ENCODE measurements at places on chromosomes 11 and 22.

DNA sequence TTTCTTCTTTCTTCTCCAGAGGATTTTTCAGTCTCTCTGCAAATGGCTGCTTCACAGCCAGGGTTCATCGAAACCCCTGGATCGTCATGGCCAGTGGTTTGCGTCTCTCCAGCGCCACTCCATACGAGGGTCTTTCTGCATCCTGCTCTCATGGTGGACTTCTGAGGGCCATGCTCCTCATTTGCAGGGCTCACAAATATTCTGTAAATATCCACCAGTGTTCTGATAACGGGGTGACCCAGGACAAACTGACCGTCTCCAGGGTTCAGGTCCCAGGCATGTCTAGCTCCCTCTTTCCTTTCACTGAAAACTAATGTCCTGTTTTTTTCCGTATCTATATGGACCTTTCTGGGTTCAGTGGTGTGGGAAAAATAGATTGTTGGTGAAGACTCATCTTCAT, 15.7 kb upstream of the VPREB1 start:
- no peak for DNase-seq

DNA sequence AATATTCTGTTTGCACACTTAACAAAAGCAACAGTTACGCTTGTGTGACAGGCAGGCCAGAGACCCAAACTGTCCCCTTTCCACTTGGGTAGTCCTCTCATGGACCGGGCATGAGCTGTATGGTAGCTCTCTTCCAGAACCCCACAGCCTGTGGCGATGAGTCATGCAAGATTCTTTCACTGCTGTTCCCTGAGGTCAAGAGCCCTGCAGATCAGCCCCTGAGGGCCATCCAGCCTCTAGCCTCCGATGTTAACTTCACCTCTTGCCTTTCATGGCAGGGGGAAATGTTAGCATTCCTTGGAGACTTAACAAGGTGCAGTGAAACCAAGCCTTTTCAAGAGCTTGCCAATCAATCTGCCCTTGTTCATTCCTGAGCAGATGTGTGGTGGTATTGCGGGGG, 63.2 kb upstream of the DEUP1 start:
- no peak for DNase-seq

DNA sequence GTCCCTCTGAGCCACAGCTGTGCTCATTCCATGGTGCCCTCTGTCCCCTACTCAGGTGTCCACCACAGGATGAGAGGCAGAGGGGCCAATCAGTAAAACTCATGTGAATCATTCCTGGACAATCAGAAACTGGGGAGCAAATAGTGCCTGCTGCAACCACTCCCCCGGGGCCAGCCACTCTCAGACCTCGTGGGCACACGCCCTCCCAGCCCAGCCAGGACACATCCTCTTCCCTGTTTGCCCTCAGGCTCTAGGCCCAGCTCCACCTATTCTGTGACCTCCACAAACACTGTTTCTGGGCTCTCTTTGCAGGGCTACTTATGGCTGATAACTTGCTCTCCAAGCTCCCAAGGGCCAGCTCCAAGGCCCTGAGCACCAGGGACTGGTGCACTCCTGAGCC, 14.0 kb upstream of the KCTD14 start:
- DNase-seq, result no peak

GRCh38 chr11:66084821-66085475, 14.9 kb downstream of the PACS1 start:
- DNase-seq, result no peak

DNA sequence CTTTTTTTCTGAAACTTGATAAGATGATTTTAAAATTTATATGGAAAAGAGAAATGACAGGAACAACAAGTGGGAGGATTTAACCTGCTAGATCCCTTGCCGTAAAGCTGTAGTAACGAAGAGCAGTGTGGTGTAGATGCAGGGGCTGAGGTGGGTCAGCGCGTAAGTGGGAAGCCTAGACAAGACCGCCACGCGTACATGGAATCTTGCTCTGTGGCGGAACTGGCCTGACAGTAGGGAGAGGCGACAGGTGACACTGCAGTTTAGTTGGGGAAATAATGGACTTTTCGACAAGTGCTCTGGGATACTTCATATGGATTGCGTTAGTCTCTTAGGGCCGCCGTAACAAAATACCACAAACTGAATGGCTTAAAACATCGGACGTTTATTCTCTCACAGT, 28.8 kb downstream of the TNRC6B start:
- DNase-seq, result no peak

- DNase-seq, result peak; percentile 47
Observed at GRCh38 chr11:14643697-14644225, at the start of gene PDE3B. TSS of gene PDE3B (plus strand) at chr11:14643804. CDS start at chr11:14644076, 272 bp downstream.

DNA sequence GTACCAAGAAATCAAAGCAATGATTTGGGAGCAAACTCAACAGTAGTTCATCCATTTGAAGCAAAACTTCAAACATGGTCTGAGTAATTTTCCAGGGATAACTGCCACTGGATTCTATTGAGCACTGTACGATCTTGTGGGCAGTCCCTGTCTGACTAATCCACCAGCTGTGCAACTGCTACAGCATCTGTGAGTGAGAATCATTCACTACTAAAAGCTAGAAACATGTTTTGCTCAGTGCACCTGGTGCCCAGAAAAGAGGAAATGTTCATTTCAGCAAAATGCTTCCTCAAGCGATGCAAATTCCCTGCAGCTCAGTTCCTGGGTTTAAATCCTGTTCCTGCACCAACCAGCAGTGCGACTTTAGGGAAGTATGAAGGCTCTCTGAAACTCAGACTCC, 1077.9 kb downstream of the DLG2 start:
- DNase-seq, result no peak

DNA sequence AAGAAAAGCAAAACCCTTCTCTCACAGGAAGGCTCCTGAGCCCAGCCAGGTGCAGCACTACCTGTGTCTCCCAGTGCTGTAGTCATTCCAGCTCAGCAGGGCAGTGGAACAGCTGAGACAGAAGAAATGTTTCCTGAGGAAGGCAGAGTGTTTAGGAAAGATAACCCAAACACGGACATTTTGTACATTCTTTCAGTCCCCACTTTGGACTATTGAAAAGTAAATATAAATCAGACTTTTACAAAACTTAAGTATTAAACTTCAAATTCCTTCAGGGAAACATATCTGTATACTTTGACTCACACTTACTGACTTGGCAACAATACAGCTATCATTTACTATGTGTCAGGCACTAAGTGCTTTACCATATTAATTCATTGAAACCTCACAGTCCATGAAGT, 40.4 kb downstream of the RRAS2 start:
- DNase-seq, result no peak

- no peak for DNase-seq
Observed at GRCh38 chr11:102186551-102187191, 76.4 kb downstream of the YAP1 start.

DNA sequence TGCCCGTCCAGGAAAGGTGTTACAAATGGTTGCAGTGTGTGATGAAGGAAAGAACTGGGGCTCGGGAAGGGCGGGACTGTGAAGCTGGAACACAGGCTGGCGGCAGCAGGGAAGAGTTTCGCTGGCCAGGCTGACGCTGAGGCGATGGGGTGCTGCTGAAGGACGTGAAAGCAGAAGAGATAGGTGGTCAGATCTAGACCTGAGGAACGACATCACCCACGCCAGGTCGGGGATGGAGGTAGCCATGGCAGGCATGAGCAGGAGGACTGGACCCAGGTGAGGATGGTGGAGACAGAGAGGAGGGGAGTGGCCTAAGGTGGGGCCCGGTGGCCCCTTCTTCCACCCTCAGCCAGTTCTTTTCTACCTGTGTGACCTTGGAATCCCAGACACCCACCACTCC, 9.1 kb downstream of the CDC42EP2 start:
- DNase-seq, result no peak

DNA sequence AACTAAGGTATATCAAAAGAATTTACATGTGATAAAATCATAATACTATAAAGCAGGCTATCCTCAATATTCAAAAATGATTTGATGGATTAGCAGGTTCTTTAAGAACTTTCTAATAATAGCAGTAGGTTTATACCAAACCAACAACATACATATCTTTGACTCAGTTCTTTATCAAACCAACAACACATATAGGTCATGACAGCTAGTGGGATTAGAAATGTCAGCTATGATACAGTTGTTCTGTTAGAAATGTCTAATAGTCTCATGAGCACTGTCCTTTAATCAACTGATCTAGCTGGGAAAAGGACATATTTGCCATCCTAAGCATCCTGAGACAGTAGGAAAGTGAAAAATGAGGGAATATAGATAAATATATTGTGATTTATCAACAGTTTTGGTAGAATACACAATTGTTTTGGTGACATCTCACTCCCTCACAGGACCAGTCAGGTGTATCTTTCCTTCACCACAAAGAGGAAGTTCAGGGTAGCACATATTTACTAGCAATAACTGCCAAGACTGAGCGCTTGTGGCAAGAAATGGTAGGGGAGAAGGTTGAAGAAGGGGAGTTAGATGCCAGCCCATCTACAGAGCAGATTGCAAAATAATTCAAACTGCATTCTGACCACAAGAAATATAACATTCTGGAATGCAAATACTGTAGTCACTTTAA, 90.8 kb upstream of the APOA1 start:
- no peak for DNase-seq

- no peak for DNase-seq
Observed at GRCh38 chr11:75939992-75940391, 125.0 kb downstream of the UVRAG start.

- DNase-seq, result no peak
Observed at GRCh38 chr11:117638911-117639543, 158.0 kb downstream of the DSCAML1 start.

Data from activated naive CD8-positive, alpha-beta T cell treated with anti-CD3 and anti-CD28 coated beads, Interleukin-2, amount 50 U/mL, for 16 hours (primary cell).